ENCODE measurements at places on chromosomes 1 and 21. TPM values are rescaled to one million over a fixed set of nuclear protein-coding genes. Genes with fewer than 3 reads are reported as not detected.
A peak's percentile ranks its signal among the peaks of the same experiment; 100 is the strongest.

UBASH3A gene
- 1.0 TPM for total RNA-seq

DNA sequence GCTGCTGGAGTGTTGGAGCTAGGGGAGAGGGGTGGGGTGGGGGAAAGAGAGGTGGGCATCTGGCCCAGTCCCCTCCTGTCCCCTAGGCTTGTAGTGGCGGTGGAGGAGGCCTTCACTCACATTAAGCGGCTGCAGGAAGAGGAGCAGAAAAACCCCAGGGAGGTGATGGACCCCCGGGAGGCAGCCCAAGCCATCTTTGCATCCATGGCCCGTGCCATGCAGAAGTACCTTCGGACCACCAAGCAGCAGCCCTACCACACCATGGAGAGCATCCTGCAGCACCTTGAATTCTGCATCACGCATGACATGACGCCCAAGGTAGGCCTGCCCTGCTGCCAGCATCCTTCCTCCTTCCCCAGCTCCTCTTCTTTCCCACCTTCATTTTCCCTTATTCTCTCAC lies 23.6 kb downstream of the VANGL2 start:
- DNase-seq: no peak
- peaks cover 21% of the 10 kb centered on the region for H3K27me3 ChIP-seq
- H3K4me1 ChIP-seq: no peaks in the 10 kb centered on the region
- H3K4me3 ChIP-seq: no peak overlapping the region
- no peak overlapping the region for H3K27ac ChIP-seq

DNA sequence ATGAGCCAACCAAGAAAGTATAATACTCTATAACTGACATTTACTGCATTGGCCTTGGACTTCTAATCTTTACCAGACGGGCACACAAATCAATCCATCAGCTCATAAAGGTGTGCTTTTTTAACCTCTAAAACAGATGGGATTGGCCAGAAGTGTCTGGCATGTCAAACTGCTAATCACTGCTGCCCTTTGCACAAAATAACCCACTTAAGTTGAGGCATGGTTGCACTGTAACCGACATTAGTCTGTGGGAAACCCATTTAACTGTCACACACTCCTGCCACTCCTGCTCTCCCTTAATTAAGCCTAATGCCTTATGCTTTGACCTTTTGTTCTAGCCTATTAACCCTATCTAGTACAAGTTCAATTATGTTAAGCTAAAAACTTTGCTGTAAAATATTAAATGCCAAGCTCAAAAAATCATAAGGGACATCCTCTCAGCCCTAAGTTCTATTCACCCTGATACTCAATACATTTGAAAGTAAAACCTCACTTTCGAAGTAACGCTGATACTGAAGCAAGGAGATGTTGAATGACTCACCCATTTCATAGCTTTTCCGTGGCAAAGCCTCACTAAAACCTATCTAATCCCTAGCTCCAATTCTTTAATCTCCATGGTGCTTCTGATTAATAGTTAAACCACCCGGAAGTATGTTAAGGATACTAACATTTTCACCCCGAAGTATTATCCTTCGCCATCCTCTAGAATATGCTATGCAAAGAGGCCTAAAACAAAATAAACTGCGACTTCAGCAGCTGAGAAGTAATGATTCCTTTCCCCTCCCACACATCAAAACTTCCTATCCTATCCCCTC lies 12.9 kb downstream of the NRIP1 start:
- H3K27me3 ChIP-seq: no peaks in the 10 kb centered on the region
- H3K4me1 ChIP-seq: peaks cover 58% of the 10 kb centered on the region
- peaks cover under 1% of the 10 kb centered on the region for H3K36me3 ChIP-seq
- peak; percentile 61 for DNase-seq
- H3K4me3 ChIP-seq: peak overlapping the region; percentile 59
- H3K27ac ChIP-seq: peak overlapping the region; percentile 36

- no peak overlapping the region for H3K27ac ChIP-seq
- H3K4me1 ChIP-seq: no peaks in the 10 kb centered on the region
- no peaks in the 10 kb centered on the region for H3K36me3 ChIP-seq
- no peaks in the 10 kb centered on the region for H3K27me3 ChIP-seq
Measured at GRCh38 chr1:109191377-109191776, 22.3 kb upstream of the SARS1 start.

GRCh38 chr21:21559285-21560045 lies 561.3 kb downstream of the NCAM2 start:
- H3K36me3 ChIP-seq: no peaks in the 10 kb centered on the region
- no peaks in the 10 kb centered on the region for H3K4me1 ChIP-seq
- no peak overlapping the region for H3K4me3 ChIP-seq
- no peak overlapping the region for H3K27ac ChIP-seq
- DNase-seq: no peak
- H3K27me3 ChIP-seq: no peaks in the 10 kb centered on the region

All from PC-3 (cell line).